ENCODE measurements at places on chromosomes 13 and 19. TPM values are rescaled to one million over a fixed set of nuclear protein-coding genes. Genes with fewer than 3 reads are reported as not detected.

DNA sequence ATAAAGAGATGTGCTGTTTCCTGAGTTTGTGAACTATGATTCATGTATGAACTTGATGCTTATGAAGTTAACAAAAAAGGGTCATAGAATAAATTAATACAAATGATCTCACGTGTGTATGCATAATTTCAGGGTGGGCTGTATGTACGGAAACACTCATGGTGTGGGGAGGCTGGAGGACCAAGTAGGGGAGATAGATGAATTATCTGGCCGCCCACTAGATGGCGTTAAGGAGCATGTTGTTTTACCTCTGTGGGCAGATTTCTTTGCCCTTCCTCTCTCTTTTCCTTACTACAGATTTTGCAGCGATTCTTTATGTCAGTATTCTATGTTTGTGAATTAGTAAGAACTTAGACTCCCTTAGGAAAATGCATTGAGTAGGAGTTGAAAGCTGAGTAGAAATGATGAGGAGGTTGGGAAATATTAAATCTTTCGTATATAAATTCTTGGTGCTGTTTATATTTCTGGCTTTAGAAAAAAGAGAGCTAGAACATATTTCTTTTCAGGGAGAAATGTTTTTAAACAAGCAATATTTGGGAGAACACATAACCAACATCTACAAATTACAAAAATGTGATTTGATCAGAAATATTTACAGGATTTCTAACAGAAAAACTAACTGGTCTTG is 47.4 kb upstream of the TMTC4 start:
- DNase-seq = no peak

DNA sequence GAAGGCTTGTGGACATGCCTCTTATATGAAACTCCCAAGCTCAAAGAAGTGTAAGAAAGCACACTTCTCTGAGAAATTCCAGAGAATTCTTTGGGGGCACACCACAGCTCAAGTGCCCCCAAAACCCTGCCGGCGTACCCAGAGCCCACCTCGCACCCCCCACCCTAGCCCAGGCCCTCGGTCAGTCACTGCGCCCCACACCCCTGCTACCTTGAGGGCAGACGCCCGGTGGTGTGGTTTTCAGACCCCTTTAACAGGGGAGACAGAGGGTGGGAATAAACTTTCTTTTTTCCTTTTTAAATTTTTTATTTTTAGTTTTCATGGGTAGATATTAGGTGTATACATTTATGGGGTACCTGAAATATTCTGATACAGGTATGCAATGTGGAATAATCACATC is 29.5 kb downstream of the PEPD start:
- DNase-seq = peak; percentile 29

DNA sequence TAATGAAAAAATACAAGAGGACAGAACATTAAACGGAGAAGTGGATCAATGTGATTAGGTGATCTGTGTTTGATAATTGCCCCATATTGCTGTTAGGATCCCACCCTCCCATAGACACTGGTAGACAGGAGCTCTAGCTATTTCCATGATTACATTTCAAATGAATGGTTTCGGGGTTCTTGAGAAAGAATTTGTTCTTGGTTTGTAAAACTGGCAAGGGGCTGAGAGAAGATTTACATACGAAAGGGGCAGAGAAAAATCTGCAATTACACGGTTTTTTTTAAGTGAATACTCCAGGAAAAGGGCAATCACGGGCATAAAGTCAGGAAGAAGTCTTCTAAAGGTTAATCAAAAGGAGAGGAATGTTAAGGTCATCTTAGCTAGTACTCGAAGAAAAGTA is 2125.7 kb upstream of the PCDH20 start:
- DNase-seq = no peak

GRCh38 chr13:85995788-85996418 is 196.7 kb upstream of the SLITRK6 start:
- DNase-seq = no peak

DNA sequence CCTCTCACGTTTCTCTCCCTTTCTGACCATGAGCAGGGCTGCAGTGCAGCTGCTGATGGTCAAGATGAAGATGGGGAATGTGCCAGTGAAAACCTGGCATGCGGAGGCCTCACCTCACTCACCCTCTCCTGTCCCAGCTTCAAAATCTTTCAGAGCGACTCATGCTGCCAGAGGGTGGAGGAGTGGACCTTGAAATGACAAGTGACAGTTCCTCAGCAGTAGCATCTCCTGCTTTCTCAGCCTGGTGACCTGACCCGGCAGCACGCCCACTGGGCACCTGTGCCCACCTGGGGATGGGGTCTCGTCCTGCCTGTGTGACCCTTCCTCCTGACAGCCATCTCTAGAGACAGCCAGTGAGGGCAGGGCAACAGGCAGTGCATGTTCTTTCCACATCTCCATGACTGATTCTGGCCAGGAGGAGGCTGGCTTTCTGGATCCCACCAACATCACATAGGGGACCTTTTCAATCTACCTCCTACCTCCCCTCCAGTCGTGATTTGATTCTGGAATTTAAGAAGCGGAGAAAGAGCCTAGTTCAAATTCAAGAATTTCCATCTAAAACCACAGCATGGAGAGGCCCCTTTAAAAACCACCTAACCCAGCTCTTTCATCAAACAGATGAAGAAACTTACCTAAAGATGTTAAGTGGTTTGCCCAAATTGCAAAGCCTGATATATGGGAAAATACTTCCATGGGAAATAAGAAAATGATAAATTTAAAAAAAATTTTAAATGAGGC is 45.8 kb downstream of the RFX2 start:
- DNase-seq = no peak

DNA sequence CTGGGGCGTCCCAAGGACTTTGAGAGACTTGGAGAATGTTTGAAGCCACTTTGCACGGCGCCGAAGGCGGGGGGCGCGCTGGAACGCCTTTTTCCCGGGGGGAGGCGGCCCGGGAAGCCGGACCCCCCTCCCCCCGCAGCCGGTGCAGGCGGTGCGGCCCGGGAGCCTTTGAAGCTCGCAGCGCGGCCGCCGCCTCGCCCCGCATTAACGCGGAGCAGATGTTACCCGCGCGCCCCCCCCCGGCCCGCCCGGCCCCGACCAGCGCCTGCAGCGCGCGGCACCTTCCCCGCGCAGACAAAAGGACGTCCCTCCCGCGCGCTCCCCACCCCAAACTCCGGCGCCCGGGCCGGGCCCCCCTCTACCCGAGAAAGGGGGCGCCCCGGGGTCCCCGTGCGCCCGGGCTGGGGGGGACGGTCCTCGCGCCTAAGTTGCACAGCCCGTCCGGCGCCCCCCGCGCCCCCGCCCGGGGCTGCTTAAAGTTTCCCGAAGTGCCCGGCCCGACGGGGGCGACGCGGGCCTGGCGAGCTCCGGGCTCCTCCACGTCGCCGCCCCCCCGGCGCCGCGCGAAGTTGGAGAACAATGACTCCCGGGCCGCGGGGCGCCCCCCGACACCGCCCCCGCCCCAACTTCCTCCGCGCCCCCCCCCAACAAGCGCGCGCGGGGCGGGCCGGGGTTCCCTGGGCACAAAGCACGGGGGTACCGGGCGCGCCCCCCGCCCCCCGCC is 685 bp downstream of the TCF3 start:
- DNase-seq = peak; percentile 67

GRCh38 chr19:10838377-10838776 is 2.4 kb upstream of the TMED1 start:
- no peak for DNase-seq

DNA sequence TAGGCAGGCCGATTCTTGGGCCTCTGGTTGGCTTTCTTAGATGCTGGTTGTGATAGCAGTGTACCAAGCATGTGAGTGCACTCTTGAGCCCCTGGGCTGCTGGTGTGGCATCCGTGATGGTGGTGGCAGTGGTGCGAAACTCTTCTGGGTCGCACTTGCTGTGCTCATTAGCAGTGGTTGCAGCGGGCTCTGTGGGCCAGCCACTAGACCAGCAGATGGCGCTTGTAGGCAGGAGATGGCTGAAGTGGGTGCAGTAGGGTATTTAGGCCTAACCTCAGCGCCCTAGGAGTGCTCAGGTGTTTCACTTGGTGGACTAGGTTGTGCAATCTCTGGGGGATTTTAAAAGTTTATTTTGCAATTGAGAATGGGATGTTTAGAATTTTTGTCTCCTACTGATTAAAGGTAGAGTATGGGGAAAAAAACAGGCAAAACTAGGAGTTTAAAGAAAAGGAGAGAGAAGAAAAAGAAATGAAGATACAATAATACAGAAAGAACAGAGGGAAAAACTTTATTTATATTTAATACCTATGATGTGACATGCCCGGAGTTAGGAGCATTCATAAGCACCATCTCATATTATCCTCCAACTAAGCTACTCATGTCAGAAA is 4.3 kb upstream of the ZNF17 start:
- peak; percentile 51 for DNase-seq

DNA sequence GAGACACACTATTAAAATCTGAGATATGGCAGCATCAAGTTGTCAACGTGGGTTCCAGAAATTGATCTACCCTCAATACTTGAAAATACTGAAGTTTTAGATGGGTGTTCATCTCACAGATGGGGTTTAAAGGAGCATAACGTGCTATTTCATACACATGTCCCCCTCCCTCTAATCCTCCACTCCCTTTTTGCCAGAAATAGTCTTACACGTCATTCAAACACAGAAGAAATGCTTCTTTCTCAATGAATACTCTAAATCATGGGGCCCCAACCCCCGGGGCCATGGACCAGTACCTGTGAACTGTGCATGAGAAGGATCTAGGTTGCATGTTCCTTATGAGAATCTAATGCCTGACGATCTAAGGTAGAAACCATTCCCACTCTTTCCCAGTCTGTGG is 19.6 kb downstream of the KLF12 start:
- no peak for DNase-seq

GSX1 gene
- not detected for polyA plus RNA-seq

ZNF850 gene
- polyA plus RNA-seq = 0.59 TPM

ZNF724 gene
- 2.8 TPM for polyA plus RNA-seq

All from aorta (tissue), 5 donors.